ENCODE measurements at places on chromosomes 5 and 9.

- no peak for DNase-seq
Observed at GRCh38 chr5:68438876-68439275, 223.3 kb downstream of the PIK3R1 start.

GRCh38 chr5:80191991-80192398 lies 63.9 kb downstream of the SERINC5 start:
- DNase-seq, result no peak

GRCh38 chr5:150612905-150613670 lies 27.4 kb upstream of the SYNPO start:
- no peak for DNase-seq

- no peak for DNase-seq
Observed at GRCh38 chr5:159095866-159096242, 3.9 kb downstream of the EBF1 start.

DNA sequence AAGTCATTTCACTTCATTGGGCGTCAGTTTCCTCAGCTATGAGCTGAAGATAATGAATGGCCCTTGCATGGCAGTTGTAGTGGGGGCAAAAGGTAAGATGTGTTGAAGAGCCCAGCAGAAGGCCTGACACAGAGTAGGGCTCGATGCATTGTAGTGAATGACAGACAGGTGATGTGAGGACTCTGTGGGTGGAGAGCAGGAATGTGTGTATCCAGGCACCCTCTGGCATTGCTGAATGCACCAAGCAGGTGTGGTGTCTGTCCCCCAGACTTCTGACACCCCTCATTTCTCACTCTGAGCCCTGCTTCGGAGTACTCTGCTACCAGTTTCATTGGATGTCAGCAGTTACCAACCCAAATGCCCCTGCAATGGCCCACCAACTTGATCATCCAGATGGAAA lies 22.4 kb downstream of the LHX2 start:
- no peak for DNase-seq

DNA sequence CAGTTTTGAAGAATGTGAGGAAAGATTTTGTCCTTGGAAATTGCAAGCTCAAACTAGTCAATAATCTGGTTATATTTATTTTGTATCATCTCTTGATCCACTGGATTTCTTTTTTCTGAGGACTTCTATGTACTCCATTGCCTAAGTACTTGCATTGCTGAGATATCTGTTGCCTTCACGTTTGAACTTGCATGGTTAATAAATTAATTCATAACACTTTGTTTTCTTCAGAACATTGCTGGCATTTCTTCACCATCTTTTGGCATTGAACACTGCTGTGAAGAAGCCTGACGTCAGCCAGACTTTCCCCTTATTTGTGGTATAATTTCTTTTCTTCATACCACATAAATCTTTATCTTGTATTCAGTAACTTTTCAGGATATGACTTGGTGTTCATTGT lies 246.0 kb upstream of the KIF2A start:
- DNase-seq, result no peak

DNA sequence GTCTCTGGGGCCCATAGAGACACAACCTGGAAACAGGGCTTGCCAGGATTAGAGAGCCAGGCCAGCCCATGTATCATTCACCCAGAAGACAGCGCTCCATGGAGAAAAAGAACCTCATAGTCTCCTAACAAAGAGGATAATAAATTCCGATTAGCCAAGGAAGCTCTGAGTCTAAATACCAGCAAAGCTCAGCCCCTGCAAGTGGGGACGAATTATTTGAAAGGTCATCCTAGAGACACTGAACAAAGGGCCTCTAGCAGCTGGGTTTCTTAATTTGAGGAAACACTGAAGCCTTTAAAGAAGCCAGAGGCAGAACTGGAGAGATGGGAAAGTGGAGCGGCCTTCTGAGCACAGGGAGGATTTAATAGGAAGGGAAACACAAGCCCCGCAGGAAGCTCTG lies 287.1 kb upstream of the ZNF462 start:
- no peak for DNase-seq

GRCh38 chr5:180644129-180644824 lies 5.1 kb downstream of the FLT4 start:
- DNase-seq, result no peak

DNA sequence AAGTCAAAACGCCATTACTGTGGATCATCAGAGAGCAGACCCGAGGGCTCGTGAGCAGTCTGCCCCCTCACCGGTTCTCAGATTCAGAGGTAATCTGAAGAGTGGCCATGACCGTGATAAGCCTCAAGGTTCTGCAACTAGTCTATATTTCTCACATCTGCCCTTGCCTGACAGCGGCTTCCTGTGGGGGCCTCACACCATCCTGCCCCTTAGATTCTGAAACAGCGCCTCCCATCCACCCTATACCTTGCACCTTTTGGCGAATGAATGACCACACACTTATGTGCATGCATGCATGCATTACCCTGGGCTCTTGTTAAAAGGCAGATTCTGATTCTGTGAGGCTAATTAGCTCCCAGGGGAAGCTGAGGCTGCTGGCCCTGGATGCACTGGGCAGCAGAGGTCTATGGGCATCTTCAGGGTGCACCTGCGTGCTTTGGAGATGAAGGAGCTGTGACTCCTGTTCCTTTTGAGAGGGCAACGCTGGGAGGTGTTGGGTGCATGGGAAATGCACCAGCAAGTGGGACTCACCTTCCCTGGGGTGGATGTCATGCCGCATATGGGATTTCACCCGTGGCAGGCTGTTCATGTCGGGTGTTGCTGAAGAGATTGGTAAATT lies 7.8 kb upstream of the GADD45G start:
- no peak for DNase-seq

DNA sequence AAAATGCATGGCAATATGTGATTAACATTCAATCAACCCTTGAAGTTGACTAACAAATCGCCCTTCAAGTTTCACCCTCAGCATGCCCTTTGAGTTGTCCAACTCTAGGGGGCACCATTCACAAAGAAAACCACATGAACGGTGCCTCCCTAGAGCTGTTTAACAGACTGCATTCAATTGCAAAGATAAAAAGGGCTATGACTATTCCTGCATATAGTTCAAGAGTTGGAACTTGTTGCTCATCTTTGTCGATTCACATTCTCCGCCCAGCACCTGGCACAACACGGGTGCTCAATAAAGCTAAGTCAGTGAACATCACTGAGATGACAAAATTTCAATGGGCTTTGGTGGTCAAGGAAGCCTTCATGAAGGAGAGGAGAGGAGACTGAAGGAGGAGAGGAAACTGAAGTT lies 69.6 kb upstream of the SLC30A5 start:
- DNase-seq, result no peak

- peak; percentile 29 for DNase-seq
Observed at GRCh38 chr5:1517838-1518237, 5.9 kb downstream of the LPCAT1 start.

- no peak for DNase-seq
Observed at GRCh38 chr5:160297776-160298175, 14.6 kb downstream of the CCNJL start.

DNA sequence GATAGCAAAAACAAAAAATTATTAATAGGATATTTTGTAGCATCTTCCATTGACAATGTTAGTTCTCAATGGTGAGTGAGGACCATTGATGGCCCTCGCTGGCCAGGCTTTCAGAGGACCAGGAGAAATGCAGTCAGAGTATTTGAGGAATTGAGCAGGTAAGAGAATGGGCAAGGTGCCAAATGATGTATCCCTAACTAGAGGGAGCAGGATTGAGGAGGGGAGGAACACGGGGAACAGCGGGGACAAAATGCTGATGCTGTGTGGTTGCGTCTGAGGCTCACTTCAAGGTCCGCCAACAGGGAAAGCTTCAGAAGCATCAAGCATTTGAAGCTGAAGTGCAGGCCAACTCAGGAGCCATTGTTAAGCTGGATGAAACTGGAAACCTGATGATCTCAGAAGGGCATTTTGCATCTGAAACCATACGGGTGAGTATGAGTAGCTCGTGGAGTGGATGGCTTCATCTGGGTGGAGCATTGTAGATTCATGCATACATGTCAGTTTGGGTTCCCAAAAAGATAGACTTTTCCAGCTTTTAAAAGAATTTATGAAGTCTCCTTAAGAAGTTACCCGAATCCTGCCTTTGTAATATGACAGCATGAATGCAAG lies 16.2 kb downstream of the SPTAN1 start:
- DNase-seq, result no peak

DNA sequence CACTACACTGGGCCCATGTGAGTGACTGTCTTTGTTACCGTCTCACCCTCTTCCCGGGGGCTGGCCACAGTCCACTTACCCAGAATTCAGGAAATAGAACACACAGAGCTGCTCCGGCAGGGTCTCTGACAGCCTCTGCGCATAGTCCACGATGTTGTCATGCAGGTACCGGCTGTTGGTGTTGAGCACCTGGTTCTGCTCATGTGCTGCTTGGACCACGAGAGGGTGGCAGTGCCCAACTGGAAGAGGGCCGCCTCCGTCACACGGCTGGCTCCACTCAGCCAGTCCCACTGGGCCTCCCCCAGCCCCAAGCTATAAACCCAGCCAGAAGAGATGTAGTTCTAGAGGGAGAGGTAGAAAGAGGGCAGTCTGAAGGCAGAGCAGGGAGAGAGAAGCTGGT lies 2.7 kb downstream of the PHYKPL start:
- no peak for DNase-seq

DNA sequence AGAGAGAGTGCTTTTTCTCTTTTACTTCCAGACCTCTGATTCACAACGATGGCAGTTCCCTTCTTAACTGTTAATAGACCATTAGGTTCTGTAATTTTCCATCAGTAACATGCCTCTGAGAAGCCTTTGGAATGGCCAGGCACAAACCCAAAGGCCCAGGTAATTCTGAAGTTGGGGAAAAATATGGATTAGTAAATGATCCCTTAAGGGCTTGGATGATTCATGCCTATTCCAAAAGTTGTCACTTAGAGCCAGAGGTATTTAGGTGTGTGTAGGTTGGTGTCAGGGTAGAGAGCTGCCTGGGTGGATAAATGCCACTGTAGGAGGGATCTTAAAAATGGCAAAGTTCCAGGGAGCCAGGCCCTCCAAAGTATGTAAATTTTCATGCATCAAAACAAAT lies 228.8 kb downstream of the PLK2 start:
- no peak for DNase-seq

GRCh38 chr9:130214776-130215340 lies 42.7 kb downstream of the NCS1 start:
- no peak for DNase-seq

DNA sequence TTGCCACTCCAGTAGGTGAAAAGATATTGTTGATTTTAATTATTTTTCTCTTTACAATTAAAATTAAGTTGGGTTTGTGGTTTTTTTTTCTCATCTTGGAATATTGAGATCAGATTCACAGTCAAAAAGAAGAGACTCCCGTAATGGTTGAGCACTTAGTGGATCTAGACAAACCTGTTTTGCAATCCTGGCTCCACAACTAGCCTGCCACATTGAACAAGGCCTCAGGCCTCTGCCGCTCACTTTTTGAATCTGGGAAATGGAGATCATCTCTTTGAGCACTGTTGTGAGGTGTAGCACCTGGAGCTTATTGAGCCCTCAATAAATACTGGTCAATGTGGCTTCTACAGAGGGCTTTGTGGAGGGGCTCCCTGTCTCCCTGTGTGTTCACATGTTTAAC lies 37.1 kb upstream of the RARS1 start:
- no peak for DNase-seq

DNA sequence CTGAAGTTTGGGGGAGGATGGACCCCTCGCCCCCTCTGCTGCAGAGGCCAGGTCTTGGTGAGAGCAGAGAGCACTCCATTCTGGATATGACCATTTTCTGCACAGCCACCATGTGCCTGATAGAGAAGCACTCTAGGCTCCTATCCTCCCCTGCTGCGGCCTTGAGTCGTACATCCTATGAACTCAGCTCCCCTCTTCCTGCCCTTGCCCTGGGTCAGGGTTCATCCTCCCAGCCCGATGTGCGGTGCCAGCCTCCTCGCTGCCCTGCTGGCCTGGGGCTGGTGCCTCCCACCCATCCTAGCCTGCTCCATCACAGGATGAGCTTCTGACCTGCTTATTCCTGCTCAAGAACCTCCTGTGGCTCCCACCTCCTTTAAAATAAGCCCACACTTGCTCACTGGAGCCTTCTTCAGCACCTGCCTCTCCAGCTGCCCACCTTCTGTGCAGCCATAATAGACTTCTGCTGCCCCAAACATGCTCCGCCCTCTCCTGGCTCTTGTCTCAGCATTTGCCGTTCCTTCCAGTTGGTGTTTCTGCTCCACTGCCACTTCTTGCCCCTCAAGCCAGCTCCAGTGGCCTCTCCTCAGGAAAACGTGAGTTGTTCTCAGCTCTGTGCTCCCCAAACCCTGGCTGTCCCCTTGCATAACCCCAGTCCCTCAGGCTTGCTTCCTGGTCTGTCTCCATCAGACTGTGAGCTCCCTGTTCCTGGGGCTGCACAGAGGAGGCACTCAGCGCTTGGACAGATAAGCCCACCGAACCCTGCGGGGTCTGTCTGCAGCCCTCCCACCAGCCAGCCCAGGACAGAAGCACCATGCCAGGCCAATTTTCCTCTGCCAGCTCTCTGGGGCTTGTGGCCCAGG lies 22.3 kb upstream of the TTLL11 start:
- DNase-seq, result no peak

- no peak for DNase-seq
Observed at GRCh38 chr5:139745132-139745799, 50.3 kb upstream of the PSD2 start.

GRCh38 chr9:3036333-3036700 lies 192.4 kb upstream of the PUM3 start:
- DNase-seq, result no peak

DNA sequence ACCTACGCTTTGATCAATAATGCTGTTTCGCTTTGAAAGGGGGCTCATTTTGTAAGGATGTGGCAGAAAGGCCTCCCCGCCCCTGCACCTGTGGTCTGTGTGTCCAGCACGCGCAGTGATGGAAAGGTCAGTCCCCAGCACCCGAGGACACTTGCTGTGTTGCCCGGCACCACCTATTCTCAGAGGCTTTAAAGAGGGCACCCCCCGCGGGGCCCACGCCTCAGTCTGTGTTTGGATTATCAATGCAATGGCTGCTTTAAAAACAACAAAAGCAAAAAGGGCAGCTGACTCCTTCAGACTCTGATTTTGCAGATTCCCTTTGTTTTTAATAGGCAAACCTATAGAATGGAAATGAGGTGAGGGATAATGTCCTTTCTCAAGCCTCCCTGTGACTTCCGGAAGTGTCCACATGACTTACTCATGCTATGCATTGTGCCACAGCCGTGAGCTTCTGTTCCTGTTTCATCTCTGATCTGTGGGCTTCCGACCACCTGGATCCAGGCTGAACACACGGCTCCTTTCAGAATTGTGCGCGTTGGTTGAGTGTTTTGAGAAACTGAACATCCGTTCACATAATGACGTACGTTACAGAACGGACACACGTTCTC lies 416.2 kb downstream of the IRX2 start:
- no peak for DNase-seq

DNA sequence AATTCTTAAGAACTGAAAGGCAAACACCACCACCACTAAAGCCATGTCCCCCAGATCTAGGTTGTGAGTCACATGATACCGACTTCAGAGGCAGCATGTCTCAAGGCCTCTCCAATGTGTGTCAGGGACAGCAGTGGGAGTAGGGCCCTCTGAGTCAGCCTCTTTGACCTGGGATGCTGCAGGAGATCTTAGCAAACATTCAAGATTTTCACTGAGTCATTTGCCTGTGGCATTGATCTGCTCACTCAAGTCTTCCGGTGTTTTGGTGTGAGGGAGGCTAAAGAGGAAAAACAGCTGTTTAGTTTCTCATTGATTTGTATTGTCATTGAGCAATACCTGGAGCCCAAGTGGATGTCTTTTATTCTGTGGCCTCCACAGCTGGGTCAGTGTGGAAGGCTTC lies 36.1 kb downstream of the TMC1 start:
- no peak for DNase-seq

Data from activated CD4-positive, CD25-positive, alpha-beta regulatory T cell treated with anti-CD3 and anti-CD28 coated beads, Interleukin-2, amount 50 U/mL, for 72 hours (primary cell).